NCI-H446 (cell line): ENCODE measurements at places on chromosomes 11 and 22.
A peak's percentile ranks its signal among the peaks of the same experiment; 100 is the strongest.

- peak; percentile 92 for DNase-seq
Observed at GRCh38 chr11:19955660-19956059, 204.6 kb downstream of the DBX1 start.

- no peak for DNase-seq
Observed at GRCh38 chr11:110481523-110481922, 51.8 kb downstream of the FDX1 start.

DNA sequence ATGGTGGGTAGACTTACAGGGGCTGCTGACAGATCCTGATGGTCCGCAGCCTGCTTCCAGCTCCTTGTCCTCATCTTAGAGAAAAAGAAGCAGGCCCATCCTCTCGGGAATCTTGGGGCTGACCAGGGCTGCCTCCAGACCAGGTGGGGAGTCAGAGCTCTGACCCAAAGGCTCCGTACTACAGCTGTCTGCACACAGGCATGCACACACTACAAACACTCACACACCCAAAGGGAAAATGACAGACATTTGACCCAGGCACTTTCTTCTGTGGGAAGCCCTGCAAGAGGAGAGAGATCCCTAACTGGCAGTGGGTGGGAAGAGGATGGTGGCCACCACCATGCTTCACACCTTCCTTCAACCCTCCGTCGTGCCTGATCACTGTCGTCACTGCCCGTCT, 46.9 kb upstream of the MYOD1 start:
- no peak for DNase-seq

DNA sequence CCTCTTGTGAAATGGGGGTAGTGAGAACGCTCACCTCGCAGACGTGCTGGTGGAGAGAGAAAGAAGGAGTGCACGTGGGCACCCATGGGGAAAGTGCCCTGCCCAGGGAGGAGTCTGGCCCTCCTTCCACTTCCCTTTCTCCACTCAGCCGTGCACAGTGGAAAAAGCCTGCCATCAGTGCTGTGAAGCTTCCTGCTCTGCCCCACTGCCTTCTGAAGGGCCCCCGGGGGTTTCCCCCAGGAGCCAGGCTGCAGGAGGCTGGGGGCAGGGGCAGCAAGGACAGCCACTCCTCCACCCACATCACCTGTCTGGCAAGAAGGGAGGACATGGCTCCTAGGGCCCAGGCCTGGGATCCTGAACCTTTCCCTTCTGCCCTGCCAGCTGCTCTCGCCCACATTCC, 7.6 kb downstream of the TP53I11 start:
- no peak for DNase-seq

DNA sequence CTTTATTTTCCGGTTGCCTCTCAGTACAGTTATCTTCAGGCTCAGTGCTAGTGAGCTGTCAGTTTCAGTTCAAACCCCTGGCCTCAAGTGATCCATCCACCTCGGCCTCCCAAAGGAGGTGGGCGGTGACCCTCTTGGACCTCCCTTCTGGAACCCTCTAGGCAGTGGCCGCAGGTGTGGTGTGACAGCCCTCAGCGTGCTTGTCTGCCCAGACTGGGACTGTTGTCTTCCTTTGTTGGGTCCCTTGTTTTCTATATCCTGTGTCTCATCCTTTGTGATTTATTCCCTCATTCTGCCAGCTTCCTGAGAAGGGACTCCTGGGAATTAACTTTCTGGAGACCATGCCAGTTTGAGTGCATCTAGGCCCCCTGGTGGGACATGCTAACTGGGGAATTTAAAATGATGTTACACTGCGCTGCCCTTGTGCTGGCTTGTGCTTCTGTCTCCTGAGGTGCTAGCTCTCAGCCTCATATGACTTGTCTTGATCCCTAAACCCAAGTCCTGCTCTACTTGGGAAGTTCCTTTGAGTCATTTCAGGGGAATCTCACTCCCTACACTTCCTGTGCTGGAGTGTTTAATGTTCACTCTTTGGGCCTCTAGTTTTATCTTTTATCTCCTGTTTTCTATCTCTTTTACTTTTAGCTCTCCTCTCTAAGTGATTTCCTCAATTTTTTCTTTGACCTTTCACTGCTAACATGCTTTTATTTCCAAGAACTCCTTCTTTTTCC, 19.4 kb downstream of the MED15 start:
- no peak for DNase-seq

DNA sequence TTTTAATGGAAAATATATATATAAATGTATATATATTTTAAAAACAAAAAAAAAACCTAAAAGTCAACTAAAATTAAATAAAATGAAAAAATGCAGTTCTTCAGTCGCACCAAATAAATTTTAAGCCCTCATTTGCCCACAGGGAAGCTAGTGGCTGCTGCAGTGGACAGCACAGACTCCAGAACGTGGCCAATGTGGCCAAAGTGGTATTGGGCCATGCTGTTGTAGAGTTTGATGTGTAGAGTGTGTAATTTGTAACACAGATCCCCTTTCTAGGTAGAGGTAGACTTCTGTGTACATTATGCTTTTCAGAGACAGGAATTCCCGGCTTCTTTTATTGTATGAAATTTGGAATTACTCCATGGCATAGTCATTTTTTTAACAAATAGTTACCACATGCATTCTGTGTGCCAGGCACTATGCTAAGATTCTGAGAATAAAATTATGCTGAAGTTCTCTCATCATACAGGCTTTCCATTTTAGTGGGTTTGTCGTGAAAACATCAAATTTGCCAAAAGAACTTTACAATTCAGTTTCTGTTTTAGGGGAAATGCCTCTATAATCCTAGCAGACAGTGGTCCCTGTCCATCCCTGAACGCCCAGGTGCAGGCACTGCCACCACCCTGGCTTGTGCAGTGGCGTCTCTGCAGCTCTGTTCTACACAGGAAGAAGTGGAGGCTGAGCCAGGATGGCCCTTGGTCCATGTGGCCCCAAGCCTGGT, 68.5 kb downstream of the MED15 start:
- no peak for DNase-seq

DNA sequence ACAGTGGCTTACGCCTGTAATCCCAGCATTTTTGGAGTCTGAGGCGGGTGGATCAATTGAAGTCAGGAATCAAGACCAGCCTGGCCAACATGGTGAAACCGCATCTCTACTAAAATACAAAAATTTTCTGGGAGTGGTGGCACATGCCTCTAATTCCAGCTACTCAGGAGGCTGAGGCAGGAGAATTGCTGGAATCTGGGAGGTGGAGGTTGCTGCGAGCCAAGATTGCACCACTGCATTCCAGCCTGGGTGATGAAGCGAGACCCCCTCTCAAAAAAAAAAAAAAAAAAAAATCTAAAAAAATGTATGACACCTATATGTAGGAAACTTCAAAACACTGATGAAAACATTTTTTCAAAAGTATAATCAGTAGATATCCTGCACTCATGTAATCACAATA, 242.7 kb upstream of the CHORDC1 start:
- no peak for DNase-seq

DNA sequence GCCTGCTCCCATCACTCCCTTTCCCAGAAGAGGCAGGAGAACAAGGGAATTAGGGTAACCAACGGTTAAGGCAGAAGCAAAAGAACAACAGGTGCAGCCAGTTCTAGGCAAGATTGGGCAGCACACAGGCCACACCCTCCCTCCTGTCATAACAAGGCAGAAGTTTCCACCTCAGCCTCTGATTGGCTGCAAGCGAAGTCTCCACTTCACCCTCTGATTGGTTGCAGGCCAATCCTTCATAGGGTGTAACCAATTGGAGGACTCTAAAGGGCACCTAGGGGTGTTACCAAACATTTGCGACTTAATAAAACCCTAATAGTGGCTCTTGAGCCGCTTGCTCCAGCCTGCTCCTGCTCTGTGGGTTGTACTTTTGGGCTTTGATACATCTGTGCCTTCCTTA, 153.8 kb downstream of the CACNA1I start:
- no peak for DNase-seq

DNA sequence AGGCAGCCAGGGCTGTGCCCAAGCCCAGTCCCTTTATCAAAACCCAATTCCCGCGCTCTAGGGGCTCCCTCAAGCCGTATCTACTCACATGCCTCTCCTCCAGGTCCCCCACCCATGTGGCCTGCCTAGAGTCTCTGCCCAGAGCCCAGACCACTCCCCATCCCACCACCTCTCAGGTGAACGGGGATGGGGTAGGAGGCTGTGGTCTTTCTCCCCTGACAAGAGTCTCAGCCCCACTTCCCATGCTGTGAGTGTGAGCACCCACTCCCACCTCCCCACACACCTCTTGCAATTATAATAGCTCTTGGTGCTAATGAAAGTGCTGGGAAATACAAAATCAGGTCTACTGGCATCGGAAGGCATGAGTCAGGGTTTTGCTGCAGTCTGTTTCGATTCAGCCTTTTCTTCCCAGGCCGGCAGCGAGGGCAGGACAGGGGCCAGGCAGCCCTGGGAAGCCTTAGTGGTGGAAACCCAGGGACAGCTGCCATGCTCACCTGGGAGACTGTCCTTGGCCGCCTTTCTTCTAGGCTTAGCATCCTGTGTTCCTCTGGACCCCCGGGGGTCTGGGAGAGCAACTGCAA, 16.7 kb upstream of the TMPRSS4 start:
- no peak for DNase-seq

GRCh38 chr22:18035751-18036150, 11.4 kb upstream of the MICAL3 start:
- DNase-seq: no peak

GRCh38 chr11:71140206-71140919, 112.0 kb downstream of the SHANK2 start:
- DNase-seq: no peak

DNA sequence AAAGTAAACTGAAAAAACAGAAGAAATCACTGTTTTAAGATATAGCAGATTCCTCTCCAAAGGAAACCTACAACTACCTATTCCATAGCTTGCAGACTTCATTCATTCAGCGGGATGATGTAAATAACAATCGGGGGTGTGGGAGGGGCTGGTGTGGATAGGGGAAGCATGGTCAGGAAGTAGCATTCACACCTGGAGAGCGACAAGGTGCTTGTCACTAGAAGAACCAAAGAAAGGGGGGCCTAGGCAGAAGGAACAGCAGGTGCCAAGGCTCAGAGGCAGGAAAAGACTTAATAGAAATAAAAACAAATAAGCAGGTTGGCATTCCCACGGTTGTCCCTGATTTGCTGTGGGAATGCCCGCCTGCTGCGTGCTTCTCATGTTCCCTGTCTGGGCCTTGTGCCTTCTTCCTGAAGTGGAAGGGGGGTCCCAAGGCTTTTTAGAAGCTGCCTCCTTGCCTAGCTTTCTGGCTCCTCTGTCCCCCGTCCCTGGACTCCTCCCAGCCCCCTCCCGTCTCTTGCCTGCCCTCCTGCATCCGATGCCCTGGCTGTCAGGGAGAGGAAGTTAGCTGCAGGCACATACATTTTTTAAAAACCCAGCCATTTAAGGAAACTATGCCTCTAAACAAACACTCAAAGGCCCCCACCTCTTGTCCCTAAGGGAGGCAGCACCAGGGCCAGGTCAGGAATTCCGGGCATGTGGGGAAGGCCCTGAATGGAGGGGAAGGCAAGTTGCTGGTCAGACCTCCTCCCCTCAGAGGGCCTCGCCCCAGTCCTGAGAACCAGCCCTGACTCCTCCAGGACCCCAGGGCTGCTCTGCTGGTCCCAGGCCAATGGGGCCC, 54.7 kb upstream of the PRDM11 start:
- DNase-seq: no peak

DNA sequence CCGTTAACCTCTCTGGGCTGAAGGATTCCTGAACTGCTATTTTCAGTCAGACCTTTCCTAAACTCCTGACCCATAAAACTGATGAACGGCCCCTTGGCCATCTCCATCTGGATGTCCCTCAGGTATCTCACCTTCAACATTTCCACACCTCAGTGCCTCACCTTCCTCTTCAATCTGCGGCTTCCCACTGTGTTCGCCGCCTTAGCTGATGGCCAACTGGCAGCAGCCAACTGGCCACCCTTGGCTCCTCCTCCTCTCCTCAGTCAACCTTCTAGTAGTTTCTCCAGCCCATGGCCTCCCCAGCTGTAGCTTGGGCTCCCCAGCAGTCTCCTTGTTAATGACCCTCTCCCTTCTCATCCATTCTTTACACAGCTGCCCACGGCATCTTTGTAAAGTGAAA, 55.0 kb upstream of the PHOX2A start:
- DNase-seq: no peak

DNA sequence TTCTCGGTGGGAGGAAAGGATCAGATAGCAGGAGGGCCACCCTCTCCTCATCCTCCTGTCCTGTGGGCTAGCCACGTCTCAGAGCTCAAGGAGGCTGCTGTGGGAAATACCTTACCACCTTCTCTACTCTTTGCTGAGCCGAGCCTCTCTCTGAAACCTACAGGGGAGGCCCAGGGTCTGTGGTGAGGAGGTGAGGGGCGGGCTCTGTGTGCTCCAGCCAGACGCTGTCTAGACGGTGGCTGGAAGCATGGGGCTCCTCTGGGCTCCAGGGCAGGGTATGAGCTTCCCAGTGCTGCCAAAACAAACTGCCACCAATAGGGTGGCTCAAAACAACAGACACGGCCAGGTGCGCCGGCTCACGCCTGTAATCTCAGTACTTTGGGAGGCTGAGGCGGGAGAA, 5.5 kb upstream of the TMPRSS6 start:
- no peak for DNase-seq

DNA sequence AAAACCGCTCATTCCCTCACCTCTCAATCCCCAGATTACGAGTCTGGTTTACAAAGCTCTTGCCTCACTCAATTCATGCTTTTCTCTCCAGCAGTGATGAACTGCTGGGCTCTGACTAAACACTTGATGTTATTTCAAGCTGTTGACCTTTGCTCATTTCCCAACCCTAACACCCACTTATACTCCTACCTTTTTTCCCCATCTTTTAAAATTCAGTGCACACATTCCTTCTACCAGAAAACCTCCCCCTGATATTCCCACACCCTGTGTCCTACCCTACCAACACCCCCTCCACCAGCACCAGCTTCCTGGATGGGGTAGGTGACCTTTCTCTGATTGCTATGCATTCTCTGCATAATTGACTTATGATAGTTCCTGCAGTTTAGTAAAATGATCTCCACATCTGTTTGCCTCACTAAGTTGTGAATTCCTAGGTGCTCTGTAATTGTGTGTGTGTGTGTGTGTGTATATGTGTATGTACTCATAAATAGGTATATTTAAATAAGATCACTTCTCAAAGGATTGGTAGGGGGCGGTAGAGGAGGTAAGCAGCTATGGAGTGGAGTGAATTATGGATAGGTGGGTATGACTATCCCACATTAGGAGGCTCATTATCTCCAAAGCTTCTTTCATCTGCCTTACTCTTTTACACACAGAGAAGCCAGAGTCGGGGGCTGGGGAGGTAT, 842 bp downstream of the HEPACAM start:
- no peak for DNase-seq

GRCh38 chr11:1083621-1084551, 9.2 kb downstream of the MUC2 start:
- no peak for DNase-seq

DNA sequence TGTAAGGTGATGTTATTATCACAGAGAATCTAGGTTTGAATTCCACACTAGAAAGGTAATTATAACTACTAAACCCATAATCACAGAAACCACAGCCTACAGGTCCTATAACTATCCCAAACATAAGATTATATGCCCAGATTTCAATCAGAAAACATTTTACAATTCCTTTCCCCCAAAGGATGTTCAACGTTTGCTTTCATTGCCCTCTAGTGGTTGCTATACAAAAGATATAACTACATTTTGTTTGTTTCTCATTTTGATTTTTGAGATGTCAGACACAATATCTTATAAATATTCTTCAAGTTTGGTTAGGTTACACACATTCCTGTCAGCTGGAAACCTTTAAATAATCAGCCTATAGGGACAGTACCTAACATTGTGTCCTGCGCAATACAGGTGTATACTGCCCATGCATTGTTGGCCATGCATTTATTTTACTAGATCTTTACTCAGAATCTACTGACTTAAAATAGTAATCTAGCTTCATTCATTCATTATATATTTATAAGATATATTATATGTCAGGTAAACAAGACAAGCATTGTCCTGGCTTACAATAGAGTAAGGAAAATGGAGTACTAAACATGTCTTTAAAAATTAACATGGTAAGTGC, 530.5 kb upstream of the CCDC90B start:
- DNase-seq: no peak
